ENCODE measurements at places on chromosomes 5 and 9. TPM values are rescaled to one million over a fixed set of nuclear protein-coding genes. Genes with fewer than 3 reads are reported as not detected.

- no peak for DNase-seq
Observed at GRCh38 chr9:37437621-37438020, 15.1 kb downstream of the GRHPR start.

DNA sequence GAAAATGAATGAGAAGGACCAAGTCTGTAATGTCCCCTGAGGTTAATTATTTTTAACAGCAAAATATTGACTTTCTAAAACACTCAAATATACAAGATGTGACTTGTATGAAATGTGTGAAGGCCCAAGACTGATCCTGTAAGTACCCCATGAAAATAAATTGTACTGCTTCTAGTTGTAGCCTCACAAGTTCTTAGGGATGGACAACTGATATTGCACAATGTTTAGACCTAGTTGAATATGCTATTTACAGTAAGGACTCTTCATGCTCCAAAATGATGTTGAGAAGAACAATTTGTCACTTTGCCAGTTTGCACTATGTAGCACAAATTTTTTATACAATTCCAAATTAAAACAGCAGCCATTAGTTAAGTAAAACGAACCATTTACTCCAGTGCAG is 139.7 kb upstream of the GDNF start:
- DNase-seq: no peak

Gene SOX30
- total RNA-seq: not detected

DNA sequence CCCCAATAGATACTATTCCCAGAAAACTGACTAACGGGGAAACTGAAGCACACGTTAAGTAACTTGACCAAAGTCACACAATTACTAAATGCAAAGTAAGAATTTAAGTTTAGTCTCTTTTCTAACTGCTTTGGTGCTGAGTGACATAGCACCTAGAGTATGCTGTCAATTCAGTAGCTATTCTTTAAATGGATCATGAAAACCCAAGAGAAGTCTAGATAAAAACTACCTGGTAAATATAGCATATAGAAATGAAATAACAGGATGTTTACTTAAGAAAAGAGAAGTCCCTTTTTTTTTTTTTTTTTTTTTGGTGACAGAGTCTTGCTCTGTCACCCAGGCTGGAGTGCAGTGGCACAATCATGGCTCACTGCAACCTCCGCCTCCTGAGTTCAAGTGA is 129.2 kb downstream of the PDE4D start:
- no peak for DNase-seq

Gene PHF24
- total RNA-seq: not detected

DNA sequence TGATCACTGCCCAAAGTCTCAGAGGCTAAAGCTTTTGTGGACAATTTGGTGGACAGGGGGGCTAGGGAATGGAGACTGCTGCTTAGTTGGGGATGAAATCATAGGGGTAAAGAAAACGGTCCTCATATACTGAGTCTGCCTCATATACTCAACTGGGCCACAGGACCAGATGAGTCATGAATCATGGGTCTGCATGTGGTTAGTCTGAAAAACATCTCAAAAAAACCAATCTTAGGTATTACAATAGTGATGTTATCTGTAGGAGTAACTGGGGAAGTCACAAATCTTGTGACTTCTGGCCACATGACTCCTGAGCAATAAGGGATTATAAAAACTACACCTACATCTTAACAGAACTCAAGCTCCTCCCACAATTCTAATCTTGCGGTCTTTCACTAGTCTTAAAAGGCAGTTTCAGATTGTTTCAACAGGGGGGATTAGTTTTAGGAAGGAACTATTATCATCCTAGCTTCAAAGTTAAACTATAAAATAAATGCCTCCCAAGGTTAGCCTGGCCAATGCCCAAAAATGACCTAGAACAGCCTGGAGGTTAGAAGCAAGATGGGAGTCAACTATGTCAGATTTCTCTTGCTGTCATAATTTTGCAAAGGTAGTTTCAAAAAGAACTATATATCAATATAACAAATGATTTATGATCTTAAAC is 17.5 kb downstream of the TMEM161B start:
- DNase-seq: no peak

- DNase-seq: peak; percentile 66
Observed at GRCh38 chr5:115601701-115602590, at the start of gene TICAM2. Gene TICAM2, minus strand, starts transcription at chr5:115602479. Its CDS starts 21,223 bp downstream, at chr5:115581256.

DNA sequence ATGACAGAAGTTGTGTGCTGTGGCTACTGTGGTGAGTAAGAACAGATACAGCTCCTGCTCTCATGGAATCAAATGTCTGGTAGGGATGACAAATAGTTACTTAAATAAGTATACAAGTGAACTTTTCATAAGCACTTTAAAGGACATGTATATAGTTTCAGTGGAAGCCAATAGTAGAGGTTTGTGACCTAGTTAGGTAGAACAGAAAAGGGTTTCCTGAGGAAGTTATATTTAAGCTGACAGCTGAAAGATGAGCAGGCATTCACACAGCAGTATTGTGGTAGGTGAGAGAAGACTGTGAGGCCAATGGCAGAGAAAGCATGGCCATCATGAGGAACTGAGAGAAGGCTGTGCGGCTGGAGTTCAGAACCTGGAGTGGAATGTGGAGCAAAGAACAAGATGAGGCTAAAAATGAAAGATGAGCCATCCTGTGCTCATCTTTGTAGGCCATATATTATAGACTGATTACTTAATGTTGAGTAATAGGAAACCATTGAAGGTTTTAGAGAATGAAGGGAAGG is 15.4 kb downstream of the FAM174A start:
- no peak for DNase-seq
